ENCODE measurements at places on chromosomes 1 and 21. TPM values are rescaled to one million over a fixed set of nuclear protein-coding genes. Genes with fewer than 3 reads are reported as not detected.

The DIO1 gene
- total RNA-seq = not detected

The SELL gene
- not detected for total RNA-seq

The RNU11 gene
- total RNA-seq = not detected

The GCLM gene
- total RNA-seq = 25.1 TPM

The FCRL6 gene
- not detected for total RNA-seq

The PTGFR gene
- 3.6 TPM for total RNA-seq

The LCE1B gene
- not detected for total RNA-seq

The PADI2 gene
- total RNA-seq = not detected

The KHDC4 gene
- total RNA-seq = 63.9 TPM

The CD1D gene
- total RNA-seq = not detected

The ADCY10 gene
- total RNA-seq = not detected

The SPRR2A gene
- not detected for total RNA-seq

The MFN2 gene
- 53.6 TPM for total RNA-seq

The TNFAIP8L2 gene
- not detected for total RNA-seq

The GPATCH2 gene
- 15.3 TPM for total RNA-seq

The WNT3A gene
- total RNA-seq = not detected

The FAM163A gene
- total RNA-seq = not detected

The ARHGEF2 gene
- total RNA-seq = 81.1 TPM

The TOMM40L gene
- 9.4 TPM for total RNA-seq

The CCDC17 gene
- 0.34 TPM for total RNA-seq

The SLAMF1 gene
- total RNA-seq = not detected

The ADSS2 gene
- 71.4 TPM for total RNA-seq

The TEKT2 gene
- total RNA-seq = not detected
